T-helper 17 cell (primary cell): ENCODE measurements at places on chromosomes 1 and 21.
A peak's percentile ranks its signal among the peaks of the same experiment; 100 is the strongest.

- DNase-seq: no peak
Observed at GRCh38 chr1:54510715-54511270, 37.2 kb upstream of the ACOT11 start.

- no peak for DNase-seq
Observed at GRCh38 chr1:41640756-41641474, 156.4 kb upstream of the EDN2 start.

DNA sequence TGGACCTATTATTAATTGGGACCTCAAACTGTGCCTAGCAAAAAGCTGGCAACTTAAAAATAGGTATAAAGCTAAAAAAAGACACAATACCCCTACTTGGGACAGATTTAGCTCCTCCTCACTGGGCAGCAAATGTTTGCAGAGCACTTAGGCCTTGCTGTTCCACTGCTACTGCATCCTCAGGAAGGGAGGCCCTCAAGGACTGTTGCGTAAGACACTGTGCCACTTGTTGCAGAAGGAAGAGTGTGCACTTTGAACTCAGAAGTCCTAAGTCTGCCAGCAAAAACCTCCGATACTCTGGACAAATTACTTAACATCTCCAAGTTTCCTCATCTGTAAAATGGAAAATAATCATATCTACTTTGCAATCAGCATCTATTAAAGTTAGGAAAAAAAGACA is 322.9 kb downstream of the BARHL2 start:
- DNase-seq: no peak

DNA sequence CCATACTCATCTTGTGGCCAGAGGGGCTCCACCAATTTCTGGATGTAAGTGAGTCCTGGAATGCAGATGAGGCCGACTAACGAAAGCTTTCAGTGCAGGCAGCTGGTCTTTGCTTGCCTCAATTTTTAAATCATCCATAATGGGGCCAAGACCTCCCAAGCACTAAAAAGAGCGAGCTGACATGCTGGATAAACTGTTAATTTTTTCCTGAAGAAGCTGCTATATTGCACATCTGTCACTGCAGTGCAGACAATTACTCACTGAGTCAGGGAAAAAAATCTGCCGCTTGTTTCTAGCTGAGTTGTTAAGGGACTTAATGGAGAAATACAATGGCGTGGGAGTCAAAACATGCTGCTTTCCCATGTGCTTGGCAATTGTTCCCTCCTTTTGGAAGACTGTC is 205.5 kb downstream of the GPATCH2 start:
- DNase-seq: no peak

DNA sequence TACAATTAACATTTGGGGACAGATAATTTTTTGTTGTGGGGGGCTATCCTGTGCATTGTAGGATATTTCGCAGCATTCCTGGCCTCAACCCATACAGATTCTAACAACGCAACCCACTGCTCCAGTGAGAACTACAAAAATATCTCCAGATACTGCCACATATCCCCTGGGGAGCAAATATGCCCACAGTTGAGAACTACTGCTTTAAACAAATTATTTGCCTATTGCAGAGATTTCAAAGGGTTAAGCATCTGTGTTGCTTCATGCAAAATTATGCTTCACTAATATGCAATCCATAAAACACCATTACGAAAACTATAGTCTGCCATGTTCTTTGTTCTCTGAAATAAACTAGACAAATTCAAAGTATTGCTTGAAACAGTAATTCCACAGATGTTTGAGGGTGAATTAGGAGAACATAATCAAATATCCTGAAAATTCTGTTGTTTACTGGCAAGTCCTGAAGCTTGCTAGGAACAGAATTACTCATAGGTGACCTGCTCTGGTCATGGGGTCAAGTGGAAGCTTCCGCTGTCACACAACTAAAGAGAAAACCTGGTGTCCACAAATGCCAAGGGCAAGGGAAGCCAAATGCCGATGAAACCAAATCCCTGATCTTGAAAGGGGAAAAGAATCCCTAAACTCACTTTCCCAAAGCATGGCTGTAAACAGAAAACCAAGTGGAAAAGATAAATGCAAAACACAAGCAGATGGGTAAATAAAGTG is 149.4 kb downstream of the RERE start:
- no peak for DNase-seq

DNA sequence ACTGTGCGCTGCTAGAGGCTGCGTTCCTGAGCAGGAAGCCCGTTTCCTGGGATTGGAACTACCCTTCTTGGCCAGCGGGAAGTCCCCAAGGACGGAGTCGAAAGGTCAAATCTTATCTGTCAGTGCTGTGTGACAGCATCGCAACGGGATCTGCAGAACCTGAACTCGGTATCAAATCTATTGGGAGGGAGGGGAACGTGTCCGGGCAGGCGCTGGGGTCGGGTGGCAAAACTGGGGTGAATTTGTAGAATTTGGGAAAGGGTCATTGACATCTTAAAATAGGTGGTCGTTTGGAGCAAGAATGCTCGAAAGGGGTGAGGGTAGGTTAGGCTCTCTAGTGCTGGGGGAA is 725 bp upstream of the ARPC5 start:
- DNase-seq: no peak

GRCh38 chr1:22717037-22717760 is 6.6 kb downstream of the EPHB2 start:
- DNase-seq: no peak

DNA sequence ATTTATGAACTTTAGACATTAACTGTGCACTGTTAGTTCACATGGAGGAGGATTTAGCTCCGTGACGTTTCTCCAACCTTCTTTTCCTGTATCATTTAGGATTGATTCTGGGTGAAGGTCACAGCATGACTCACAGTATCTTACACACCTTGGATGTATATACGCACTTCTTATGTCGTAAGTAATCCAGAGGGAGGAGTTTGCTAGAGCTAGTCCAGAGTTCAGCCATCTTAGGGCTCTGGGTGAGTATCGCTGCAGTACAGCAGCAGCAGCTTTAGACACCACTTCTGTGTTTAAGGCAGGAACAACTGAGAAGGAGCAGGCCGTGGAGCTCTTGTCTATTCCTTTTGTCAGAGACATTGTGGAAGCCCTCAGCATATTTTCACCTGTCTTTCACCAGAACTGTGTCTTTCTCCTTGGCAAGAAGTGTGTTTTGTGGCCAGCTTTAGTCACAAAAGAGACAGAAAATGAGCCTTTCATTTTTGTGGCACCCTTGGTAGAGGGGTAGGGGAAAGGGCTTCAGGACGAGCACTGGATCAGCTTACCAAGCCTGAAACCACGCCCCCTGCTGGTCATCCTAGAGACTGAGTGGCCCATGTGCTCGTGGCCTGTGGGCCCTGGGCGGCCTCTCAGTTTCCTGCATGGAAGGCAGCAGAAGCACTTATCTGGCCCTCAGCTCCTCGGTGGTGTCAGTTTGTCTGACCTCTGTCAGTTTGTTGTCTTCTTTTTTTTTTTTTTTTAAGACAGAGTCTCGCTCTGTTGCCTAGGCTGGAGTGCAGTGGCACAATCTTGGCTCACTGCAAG is 64.0 kb downstream of the ADARB1 start:
- DNase-seq: peak; percentile 64

GRCh38 chr1:37448691-37449417 is 25.5 kb upstream of the ZC3H12A start:
- no peak for DNase-seq

DNA sequence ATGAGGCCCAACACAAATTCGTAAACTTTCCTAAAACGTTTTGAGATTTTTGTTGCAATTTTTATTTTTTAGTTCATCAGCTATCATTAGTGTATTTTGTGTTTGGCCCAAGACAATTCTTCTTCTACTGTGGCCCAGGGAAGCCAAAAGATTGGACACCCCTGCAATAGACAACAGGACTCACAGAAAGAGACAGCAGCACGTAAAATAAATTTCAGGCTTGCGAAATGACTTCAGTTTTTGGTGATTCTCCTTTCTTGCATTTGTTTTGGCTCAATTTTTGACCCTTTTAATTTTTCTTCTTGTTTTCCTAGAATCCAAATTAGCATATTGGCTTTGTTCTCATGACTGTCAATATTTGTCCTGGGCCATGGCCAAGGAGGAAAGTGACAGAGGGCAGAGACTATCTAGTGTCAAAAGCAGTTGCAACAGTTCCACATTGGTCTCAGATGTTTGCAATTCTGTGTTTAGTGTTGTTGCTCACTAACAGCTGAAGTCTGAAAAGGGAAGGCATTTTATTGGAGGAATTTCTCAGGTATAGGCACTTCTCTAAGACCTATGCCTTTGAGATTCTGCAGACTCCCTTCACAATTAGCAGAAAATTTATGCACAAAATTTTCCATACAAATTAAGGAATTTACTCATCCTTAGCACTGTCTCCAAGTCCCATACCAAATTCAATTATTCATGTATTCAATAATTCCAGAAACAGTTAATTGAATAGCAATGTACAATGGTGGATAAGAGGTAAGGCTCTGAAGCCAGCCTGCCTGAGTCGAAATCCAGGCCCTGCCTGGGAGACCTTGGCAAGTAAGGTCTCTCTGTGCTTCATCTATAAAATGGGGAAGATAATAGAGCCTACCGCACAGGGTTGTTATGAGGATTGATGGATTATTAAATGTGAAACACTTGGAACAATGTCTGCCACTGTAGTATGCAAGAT is 160.9 kb upstream of the IVNS1ABP start:
- DNase-seq: no peak

- DNase-seq: no peak
Observed at GRCh38 chr1:14184454-14184853, 414.0 kb upstream of the KAZN start.

DNA sequence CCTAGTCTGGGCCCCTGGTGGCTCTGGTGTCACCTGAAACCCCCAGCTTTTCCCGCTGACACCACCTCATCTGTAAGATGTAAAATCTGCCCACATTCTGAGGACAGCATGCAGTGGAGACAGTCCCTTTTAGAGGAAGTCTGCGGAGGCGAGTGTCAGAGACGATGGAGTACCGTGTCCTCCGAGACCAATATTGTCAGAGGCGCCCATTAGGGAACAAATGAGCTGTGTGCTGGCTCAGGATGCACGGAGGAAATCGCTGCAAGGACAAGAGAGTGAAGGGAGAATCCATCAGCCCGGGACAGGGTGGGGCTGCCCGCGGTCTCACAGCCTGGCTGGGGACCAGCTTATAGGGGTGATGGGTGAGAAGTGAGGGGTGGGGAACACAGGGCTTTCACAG is 214.8 kb downstream of the MATN1 start:
- DNase-seq: no peak

DNA sequence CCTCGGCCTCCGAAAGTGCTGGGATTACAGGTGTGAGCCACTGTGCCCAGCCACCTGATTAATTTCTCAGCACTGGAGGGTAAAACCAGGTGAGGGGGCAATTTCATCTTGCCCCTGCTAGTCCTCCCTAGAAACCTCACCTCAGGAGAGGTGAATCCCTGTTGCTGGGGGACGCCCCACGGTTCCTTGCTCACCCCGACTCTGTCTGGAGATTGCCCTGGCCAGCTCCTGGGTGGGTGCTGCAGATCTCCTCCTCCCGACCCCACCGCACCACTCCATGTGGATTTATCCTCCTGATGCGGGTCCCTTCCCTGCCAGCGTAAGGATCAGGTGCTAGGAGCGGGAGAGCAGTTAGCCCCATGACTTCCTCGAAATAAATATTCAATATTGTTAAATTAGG is 34.9 kb downstream of the PDPN start:
- no peak for DNase-seq

GRCh38 chr1:228162286-228163006 is 3.2 kb upstream of the IBA57 start:
- no peak for DNase-seq

DNA sequence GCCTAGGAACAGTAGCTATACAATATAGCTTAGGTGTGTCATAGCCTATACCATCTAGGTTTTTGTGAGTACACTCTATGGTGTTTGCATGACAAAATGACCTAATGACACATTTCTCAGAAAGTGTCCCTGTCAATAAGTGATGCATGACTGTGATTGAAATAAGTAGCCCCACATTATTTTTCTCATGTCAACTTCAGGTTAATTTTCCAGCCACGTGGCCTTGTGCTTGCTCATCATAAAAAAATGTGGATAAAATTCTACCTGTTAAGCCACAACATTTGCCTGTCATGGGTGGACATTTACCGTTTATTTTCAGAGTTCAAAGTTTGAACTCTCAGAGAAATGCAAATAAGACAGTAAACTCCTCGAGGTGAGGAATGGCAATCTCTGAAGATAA is 5.5 kb downstream of the DISC1 start:
- DNase-seq: no peak

DNA sequence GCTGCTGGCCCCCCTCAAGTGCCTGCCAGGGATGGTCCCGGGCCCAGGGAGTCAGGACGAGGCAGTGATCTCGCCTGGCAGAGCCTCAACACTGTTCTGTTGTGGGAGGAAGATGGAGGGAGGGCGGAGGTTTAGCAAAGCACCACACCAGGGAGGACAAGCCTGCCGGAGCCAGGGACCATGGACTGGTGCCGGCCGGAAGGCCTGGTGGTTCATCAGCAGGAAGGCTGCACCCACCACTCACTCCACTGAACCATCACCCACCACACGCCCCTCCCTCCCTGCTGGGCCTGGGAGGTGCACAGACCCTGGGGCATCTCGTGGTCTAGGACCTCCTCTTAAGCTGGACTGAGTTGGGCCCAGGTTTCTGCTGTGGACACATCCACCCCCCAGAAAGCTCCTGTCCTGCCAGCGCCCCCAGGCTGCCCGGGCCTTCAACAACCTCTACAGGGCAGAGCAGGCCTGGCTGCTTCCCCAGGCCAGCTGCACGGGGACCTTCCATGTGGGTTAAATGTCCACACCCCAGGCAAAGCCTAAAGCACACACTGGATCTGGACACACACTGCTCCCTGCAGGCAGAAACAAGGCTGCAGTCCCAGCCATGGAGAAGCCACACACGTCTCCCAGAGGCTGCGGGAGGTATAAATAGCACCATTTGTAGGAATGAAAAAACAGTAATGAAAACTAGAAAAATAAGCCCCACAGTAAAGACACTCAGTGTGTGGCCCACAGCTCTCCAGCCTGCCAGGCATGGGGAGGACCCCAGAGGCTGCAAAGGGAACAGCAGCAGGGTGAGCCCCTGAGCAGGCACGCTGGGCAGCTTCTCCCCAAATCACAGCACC is 10.4 kb upstream of the TMEM240 start:
- DNase-seq: no peak

DNA sequence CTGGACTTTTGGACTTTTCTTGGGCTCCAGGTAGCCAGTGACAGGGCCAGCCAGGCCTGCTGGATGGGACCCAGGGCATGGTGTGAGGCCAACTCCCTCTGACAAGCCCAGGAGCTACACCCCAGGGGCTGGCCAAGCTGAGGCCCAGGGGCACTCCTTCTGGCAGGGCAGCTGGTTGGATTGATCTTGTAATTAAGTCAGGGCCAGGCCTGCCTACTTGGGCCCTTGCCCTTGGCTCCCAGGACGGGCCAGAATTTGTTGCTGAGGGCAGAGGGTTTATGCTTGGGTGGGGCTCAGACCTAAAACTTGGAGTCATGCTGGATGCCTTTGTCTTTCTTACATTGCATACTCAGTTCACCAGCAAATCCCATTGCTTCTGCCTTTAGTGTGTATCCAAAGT is 20.7 kb downstream of the KCNA2 start:
- no peak for DNase-seq

GRCh38 chr21:42287193-42288083 is 27.8 kb downstream of the TFF3 start:
- DNase-seq: no peak

- DNase-seq: peak; percentile 34
Observed at GRCh38 chr1:228459091-228459993, 27.8 kb upstream of the RNF187 start.

GRCh38 chr1:27332536-27333281 is 9.1 kb upstream of the SYTL1 start:
- DNase-seq: peak; percentile 45

GRCh38 chr1:64984737-64985136 is 18.4 kb upstream of the JAK1 start:
- no peak for DNase-seq

- DNase-seq: no peak
Observed at GRCh38 chr1:8962812-8963530, 17.3 kb downstream of the CA6 start.
